ENCODE measurements at places on chromosomes 5 and 9.

- no peak for DNase-seq
These were observed 3.2 kb upstream of the TERT start for GRCh38 chr5:1298067-1298551.

- no peak for DNase-seq
These were observed 288.9 kb downstream of the TRPM3 start for GRCh38 chr9:70832492-70832891.

DNA sequence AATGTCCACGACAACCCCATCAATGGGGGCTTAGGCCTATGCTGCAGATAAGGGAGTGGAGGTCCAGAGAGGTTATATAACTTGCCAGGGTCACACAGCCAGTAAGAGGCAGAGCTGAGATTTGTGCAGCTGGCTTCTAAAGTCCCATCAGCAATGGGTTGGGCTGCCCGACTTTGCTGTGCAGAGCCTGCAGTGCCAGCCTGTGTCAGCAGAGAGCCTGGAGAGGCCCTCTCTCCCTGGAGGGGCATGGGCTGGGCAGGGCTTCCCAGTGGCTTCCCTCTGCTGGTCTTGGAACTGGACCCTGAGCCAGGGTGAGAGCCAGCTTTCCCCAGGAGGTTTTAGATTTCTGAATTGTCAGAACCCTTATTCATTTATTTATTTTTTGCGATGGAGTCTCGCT lies 77.2 kb upstream of the RAPGEF1 start:
- no peak for DNase-seq

GRCh38 chr9:99172124-99173091 lies 49.3 kb downstream of the ALG2 start:
- no peak for DNase-seq
